Muscle of leg (tissue), 16 donors: ENCODE measurements at places on chromosomes 3 and 15. TPM values are rescaled to one million over a fixed set of nuclear protein-coding genes. Genes with fewer than 3 reads are reported as not detected.

GRCh38 chr3:186079925-186080324, 29.0 kb downstream of the ETV5 start:
- no peaks in the 10 kb centered on the region for H3K27me3 ChIP-seq
- H3K36me3 ChIP-seq, result peaks cover 21% of the 10 kb centered on the region

- no peaks in the 10 kb centered on the region for H3K27me3 ChIP-seq
- H3K36me3 ChIP-seq, result no peaks in the 10 kb centered on the region
- no peak overlapping the region for H3K27ac ChIP-seq
- DNase-seq, result peak; percentile 26
- peaks cover 9% of the 10 kb centered on the region for H3K4me1 ChIP-seq
Measured at GRCh38 chr15:83616840-83617239, 37.1 kb upstream of the ADAMTSL3 start.

GRCh38 chr3:100761951-100762350, 52.7 kb downstream of the TFG start:
- no peak for DNase-seq
- peaks cover 7% of the 10 kb centered on the region for H3K36me3 ChIP-seq
- H3K4me1 ChIP-seq, result peaks cover 9% of the 10 kb centered on the region
- H3K4me3 ChIP-seq, result no peak overlapping the region
- no peak overlapping the region for H3K27ac ChIP-seq
- H3K27me3 ChIP-seq, result no peaks in the 10 kb centered on the region

DNA sequence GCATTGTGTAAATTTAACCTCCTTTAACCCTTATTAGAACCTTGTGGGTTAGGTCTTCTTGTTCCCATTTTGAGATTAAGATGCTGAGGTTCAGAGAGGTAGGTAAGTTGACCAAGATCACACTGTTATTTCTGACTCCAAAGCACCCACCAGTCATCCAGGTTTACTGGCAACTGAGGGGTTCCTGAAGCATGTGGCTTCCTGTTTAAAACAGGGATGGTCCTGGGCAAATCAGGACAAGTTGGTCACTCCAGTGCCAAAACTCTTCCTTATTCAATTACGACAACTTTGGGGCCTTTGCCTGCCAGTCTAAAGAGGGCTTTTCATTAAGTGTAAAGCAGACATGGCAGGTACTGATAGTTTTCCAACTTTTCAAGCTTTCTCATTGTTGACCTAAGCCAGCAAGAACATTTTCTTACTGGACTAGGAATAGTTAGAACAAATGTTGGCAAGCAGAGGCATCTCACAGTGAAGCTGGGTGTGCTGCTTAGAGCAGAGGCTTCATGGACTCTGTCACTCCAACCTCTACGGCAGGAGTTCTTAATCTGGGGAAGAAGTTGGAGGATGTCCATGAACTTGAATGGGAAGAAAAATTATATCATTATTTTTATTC, 149.4 kb upstream of the ADAMTS9 start:
- no peak overlapping the region for H3K4me3 ChIP-seq
- no peaks in the 10 kb centered on the region for H3K36me3 ChIP-seq
- DNase-seq, result no peak
- H3K4me1 ChIP-seq, result no peaks in the 10 kb centered on the region
- H3K27ac ChIP-seq, result no peak overlapping the region

The TRPM1 gene
- not detected for total RNA-seq

The GPR87 gene
- not detected for total RNA-seq

The GPR62 gene
- total RNA-seq, result 0.13 TPM

The DNAJC19 gene
- 34.7 TPM for total RNA-seq
